ENCODE measurements at places on chromosomes 6 and 20.
A peak's percentile ranks its signal among the peaks of the same experiment; 100 is the strongest.

GRCh38 chr6:89321131-89321970 is 6.3 kb upstream of the GABRR2 start:
- DNase-seq = no peak

DNA sequence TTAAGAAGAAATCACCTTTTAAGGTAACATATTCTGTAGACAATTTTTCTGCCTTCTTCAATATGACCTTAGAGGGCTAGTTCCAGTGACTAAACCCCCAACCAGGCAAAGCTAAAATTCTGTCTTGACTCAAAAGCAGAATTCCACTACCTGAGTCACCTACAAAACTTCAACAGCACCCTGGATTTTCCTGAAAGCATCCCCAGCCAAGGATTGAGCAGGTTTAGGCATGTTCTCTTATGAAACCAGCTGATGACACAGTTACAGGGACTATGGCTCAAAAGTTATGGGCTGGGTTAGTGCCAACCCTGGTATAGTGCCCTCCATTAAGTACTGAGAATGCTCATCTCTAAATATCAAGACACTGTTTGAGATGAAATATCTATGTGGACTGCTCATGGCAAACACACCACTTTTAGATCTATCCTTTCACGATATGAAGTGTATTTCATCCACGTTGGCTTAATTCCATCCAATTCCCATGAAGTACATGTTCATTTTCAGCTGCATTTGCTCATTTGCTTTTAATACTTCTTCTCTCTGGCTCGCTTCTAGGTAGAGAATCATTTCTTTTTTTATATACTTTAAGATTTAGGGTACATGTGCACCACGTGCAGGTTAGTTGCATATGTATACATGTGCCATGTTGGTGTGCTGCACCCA is 53.6 kb upstream of the TNFAIP3 start:
- no peak for DNase-seq

GRCh38 chr20:24605937-24606455 is 136.6 kb downstream of the SYNDIG1 start:
- no peak for DNase-seq

DNA sequence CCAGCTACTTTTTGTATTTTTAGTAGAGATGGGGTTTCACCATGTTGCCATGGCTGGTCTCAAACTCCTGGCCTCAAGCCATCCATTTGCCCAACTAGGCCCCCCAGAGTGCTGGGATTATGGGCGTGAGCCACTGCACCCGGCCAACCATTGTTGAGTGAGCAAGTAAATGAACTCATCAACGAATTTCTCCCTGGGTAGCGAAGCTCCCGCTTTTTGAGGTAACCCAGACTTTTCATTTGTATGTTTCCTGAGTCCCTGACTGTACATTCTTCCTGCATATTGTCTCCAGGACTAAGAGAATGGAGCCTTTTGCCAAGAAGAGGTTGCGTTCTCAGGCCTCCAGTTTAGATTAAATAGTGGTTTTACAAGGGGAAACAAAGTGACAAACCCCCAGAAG is 36.4 kb downstream of the RIPOR3 start:
- peak; percentile 34 for DNase-seq

DNA sequence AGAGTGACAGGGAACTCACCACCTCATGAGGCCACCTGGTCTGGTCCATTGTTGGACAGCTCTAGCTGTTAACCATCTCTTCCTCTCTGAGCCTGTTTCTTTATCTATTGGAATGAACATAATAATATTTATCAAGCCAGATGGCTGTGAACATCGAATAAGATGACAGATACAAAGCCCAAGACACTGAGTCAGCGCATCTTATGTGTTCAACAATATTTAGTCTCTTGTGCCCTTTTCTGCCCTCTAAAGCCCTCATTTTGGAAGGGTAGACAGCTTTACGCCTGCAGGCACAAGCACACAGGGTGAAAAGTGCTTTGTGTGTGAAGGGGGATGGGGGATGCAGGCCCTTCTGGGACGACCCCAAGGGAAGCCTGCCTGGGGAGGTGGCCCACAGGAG is 164.0 kb downstream of the GRM4 start:
- no peak for DNase-seq

- DNase-seq = peak; percentile 34
Observed at GRCh38 chr6:978937-979685, 286.2 kb upstream of the EXOC2 start.

- no peak for DNase-seq
Observed at GRCh38 chr6:45044086-45044485, 284.0 kb upstream of the RUNX2 start.

DNA sequence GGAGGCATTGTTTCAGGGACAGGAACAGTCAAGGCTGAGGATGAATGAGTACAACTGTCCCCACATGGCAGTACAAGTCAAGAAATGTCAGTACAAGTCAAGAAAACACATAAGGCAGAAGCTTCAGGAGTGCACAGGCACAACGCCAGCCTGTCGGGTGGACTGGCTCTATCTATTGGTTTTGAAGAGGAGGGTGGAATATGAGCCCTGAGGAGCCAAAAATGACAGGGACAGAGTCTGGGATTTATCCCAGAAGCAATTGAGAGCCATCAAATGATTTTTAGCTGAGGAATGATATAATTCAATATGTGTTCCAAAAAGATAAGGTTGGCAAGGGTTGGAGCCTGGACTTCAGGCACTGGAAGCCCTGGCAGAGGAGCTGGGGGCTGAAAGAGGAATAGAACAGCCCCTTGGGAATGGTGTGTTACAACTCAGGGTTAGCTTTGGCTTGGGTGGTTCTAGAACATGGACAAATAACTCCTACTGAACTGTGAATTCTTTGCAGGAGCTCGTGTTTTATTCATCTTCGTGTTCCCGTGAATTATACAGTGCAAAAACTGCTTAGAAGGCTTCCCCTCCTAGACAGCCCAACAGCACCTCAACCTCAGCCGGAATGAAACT is 425.7 kb upstream of the ARID1B start:
- DNase-seq = no peak

GRCh38 chr20:51609251-51609650 is 66.7 kb upstream of the NFATC2 start:
- no peak for DNase-seq

- no peak for DNase-seq
Observed at GRCh38 chr6:130547723-130548122, 181.9 kb downstream of the TMEM200A start.

GRCh38 chr6:32761072-32761471 is 2.3 kb downstream of the HLA-DQB2 start:
- no peak for DNase-seq

GRCh38 chr20:40844332-40844731 is 155.3 kb upstream of the MAFB start:
- DNase-seq = no peak

DNA sequence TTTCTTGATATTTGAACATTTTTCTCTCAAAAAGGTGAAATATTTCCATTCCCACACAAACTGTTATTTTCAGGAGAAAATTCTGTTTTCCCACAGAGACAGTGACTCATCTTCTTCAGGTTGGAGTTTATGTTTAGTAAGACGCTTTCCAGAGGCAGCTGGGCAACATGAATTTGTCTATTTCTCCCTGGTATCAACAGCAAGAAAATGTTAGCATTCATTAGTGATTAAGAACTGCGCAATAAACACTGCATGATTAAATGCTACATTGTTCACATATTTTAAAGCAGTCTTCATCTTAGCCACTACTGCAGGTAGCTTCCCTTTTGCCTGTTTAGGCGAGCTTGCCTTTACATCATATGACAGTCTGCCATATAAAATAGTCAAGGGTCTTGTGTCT is 295.7 kb downstream of the C6orf118 start:
- no peak for DNase-seq

DNA sequence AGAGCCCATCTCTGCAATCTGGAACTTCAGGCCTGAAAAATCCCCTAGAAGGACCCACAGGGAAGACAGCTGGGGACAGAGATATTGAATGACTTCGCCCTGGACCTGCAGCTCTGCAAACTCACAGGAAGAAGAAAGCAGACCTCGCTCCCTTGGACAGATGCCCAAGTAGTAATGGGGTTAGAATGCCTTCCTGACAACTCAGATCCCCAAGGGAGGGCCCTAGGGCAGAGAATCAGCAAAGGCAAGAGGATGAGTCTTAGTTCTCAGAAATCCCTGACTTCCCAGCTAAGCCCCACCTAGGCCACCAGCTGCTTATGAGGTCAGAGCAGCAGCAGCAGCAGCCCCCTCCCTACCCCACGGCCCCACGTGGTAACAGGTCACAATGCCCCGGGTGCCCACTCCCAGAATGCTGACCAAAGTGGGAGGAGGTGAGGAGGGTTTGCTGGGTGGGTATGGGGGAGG is at the start of gene C20orf141:
Gene C20orf141, plus strand, starts transcription at position 401 of the 465 bp plus-strand sequence. CDS start 198 bp downstream, outside the sequence.
- DNase-seq = peak; percentile 98

DNA sequence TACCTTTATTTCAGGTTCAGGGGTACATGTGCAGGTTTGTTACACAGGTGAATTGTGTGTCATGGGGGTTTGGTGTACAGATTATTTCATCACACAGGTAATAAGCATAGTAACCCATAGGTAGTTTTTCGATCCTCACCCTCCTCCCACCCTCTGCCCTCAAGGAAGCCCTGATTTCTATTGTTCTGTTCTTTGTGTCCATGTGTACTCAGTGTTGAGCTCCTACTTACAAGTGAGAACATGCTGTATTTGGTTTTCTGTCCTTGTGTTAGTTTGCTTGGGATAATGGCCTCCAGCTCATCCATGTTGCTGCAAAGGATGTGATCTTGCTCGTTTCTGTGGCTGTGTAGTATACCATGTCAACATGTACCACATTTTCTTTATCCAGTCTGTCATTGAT is 66.0 kb downstream of the STK4 start:
- no peak for DNase-seq

- DNase-seq = peak; percentile 85
Observed at GRCh38 chr6:73521351-73521985, 636 bp upstream of the EEF1A1 start.

DNA sequence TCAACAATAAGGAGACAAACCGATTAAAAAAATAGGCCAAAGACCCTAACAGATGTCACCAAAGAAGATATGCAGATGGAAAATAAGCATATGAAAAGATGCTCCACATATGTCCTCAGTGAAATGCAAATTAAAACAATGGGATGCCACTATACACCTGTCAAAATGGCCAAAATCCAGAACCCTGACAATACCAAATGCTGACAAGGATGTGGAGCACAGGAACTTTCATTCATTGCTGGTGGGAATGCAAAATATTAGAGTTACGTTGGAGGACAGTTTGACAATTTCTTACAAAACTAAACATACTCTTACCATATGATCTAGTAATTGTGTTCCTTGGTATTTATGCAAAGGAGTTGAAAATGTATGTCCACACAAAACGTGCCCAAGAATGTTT is 1.8 kb upstream of the ZNF184 start:
- DNase-seq = no peak

DNA sequence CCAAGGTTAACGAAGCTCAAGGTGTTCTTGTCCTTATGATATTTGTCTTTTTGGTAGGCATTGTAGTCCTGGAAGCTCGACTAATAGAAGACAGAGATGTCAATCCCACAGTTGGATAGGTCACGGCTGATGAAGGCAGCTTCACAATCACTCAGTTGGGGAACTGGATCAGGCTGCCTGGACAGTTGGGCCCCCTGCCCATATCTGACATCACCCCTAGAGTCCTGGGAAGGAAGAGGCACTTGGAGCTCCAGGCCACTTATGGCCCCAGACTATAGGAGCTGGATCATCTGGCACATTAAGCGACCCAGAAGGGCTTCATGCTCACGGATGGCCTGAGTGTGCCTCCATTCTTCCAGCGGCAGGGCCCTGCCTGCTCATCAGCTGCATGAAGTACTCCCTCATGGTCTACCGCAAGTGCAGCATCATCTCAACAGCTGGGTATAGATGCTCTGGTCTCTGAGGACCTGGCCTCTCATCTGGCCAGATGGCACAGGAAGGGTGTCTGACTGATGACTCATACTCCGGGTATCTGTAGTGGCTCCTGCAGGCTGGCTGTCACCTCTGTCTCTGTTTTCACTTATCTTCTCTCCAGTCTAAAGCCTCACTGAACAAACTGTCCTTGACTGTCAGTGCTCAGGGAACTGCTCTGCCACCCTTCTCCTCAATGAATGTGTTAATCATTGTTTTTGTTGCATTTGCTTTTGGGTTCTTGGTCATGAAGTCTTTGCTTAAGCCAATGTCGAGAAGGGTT is 29.2 kb upstream of the SSR1 start:
- DNase-seq = no peak

DNA sequence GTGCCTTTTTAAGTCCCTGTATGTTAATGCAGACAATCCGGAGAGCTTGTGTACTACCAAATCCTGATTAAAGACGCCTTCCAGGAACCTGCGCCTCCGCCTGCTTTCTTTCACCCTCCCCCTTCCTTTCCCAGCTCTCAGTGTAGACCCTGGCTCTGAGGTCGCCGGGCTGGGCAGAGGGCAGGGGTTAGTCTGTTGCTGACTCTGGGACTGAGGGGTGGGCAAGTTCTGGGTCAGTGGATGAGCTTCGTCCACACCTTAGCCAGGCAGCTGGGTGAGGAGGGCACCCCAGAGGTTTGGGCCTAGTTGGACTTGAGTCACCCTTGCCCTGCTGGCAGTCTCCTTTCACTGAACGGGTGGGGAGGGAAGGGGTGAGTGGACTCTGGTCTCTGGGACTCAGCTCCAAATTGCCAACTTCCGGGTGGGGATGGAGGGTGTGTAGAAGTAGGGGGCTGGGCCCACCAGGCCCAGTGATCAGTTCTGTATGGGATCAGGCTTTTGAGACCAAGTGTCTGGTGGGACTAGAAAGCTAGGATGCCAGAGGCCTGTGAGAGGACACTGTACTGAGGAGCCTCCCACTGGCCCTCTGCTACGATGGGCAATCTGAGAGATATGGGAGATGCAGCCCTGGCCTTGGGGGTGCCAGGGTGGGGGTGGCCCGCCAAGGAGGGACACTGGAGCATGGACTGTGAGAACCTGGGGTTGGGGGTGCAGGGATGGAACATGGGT is 21.3 kb upstream of the SLC22A7 start:
- DNase-seq = no peak

- no peak for DNase-seq
Observed at GRCh38 chr20:64110411-64111068, 3.2 kb upstream of the NPBWR2 start.

- peak; percentile 41 for DNase-seq
Observed at GRCh38 chr6:89117211-89118108, at the start of gene SRSF12. TSS of gene SRSF12 (minus strand) at chr6:89118071. CDS start at chr6:89117887, 184 bp downstream.

DNA sequence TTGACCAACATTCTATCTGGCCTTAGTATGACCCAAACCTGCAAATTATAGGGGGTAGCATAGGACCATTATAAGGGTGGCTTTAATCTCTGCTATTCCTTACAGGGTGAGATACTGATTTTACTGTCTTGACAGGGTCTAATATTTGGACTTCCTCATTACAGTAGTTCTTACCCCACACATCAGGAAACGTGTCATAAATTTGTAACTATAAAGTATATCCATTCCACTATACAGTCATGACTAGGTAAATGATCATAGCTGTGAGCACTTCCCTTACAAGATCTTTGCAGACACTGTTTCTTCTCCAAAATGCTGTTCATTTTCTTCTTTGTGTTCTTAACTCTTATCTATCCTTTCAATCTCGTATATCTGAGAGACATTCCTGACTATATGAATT is 518.7 kb upstream of the RNF217 start:
- no peak for DNase-seq

- no peak for DNase-seq
Observed at GRCh38 chr20:19549896-19550295, 208.2 kb upstream of the RIN2 start.
